Activated T-helper 1 cell treated with anti-CD3 and anti-CD28 coated beads, Interleukin-2, amount 50 U/mL, for 16 hours (primary cell): ENCODE measurements at places on chromosomes 7 and 10.

- no peak for DNase-seq
Measured at GRCh38 chr10:62052276-62052675, 150.8 kb downstream of the ARID5B start.

DNA sequence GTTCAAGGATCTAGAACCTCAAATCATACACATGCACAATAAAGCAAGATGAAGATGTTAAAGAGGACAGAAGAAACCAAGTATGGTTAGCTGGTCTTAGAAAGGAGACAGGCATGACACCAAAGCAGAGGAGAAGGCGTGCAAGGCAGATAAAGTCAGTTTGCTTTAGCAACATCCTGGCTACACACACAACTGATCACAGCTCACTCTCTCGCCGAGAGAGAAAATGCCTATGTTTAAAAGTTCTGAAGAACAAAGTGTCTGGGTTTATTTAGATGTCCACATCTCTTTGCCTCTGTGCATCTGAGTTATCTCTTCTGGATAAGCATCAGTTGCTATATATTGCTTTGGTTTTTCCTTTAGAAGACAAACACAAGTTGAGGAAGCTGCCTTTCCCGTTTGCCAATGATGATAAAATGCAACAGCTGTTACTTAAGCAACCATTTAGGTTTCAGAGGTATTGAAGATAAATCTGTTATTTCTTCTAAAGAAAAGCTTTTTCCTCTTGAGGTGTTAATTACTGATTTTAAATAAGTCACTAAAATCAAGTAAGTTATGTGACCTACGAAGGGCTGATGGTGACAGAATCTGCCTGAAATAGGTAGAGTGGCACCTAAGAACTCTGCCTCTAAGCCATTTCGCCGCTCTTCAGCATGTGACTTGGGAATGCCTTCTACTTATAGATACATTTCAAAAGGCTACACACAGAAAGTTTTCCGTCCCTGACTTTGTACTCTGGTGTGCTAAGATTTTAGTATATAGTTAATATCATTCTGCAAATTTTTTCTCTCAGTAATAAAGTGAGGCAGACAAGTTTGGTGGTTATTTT, 146.2 kb upstream of the ASAH2 start:
- DNase-seq, result no peak

DNA sequence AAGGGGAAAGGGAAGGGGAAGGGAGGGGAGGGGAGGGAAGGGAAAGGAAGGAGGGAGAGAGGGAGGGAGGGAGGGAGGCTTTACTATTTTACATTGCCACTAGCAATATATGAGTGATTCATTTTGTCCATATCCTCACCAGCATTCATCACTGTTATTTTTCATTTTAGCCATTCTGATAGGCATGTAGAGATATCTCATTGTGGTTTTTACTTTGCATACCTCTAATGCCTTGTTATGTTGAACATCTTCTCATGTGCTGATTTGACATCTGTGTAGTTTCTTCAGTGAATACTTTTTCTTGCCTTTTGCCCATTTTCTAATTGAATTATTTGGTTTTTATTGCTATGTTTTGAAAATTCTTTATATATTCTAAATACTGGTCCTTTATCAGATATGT, 52.7 kb downstream of the GCC1 start:
- DNase-seq, result no peak

DNA sequence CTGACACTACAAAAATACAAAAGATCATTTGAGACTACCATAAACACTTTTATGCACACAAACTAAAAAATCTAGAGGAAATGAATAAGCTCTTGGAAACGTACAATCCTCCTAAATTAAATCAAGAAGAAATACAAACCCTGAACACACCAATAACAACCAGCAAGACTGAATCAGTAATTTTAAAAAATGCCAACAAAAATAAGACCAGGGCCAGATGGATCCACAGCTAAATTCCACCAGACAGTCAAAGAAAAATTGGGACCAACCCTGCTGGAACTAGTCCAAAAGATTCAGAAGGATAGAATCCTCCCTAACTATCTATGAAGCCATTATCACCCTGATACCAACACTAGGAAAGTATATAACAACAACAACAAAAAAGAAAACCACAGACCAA, 277.4 kb downstream of the AGMO start:
- DNase-seq, result no peak

DNA sequence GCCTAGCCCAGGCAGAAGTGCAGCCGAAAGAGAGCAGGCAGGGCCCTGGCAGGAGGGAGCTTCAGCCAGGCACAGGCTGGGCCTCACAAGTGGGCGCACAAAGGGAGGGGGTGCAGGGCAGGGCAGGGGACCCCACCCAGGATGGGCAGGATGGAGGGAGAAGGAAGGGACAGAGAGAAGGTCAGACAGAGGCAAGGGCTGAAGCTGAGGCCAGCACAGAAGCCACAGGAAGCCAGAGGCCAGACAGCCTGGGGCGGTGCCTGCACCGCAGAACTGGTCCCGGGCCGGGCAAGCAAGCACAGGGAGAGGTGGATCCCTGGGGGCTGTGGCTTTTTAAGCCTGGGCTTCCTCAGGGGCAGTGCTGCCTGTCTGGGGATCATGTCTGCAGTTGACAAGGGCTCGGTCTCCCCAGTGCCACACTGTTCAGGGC, 16.7 kb downstream of the NOS3 start:
- no peak for DNase-seq

GRCh38 chr7:134453518-134453917, 5.4 kb downstream of the AKR1B1 start:
- no peak for DNase-seq

- no peak for DNase-seq
Measured at GRCh38 chr7:30304177-30304884, 19.9 kb downstream of the ZNRF2 start.

DNA sequence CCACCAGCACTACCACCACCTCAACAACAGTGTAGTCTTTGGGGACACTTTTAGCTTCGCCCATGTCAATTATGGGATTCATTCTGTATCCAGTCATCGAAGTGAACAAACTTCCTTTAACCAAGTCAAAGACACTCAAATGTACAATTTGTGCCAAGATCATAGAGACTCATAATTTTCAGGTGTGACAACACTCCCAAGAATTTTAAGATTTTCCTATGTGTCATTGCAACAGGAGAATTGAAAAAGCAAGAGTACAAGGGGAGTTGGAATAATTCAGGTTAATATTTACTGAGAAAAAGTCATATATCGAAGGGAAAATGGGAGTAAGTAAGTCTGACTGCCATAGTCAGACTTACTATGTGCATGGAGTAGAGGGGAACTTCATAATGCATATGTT, 26.2 kb downstream of the PON1 start:
- DNase-seq, result no peak

- no peak for DNase-seq
Measured at GRCh38 chr10:116974456-116975005, 30.5 kb downstream of the SHTN1 start.

- no peak for DNase-seq
Measured at GRCh38 chr7:27784399-27785053, 44.6 kb downstream of the TAX1BP1 start.

DNA sequence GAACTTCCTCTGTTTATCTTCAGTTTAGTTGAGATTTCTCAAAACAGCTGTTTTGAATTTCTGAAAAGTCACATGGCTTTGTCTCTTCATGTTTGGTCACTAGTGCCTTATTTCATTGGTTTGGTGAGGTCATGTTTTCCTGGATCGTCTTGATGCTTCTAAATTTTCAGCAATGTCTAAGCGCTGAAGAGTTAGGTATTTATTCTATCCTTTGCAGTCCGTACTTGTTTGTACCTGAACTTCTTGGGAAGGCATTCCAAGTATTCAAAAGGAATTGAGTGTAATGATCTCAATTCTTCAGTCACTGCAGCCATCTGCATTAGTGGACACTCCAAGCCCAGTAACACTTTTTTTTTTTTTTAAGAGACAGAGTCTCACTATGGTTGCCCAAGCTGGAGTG, 67.7 kb downstream of the HERC4 start:
- DNase-seq, result no peak

GRCh38 chr10:131311661-131312477, at the start of gene TCERG1L:
TSS of gene TCERG1L (minus strand) at chr10:131311721. CDS start at chr10:131311635, 86 bp downstream.
- no peak for DNase-seq

DNA sequence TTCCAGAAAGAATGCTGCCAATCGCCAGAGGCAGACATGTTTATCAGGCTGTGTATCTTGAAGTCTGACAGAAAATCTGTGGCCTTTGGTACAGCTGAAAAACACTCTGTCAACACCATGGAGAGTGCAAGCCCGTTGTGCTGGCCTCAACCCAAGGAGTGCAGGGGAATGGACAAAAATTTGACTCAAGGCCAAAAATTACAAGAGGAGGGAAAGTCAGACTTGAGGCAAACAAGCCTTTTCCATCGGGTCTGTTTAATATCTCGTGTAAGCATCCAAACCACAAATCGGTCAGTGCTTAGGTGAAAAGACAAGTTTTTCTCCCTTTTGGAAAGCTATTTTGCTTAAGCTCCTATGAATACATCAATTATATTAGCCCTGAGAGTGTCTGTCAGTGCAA, 305.3 kb upstream of the NFE2L3 start:
- no peak for DNase-seq

DNA sequence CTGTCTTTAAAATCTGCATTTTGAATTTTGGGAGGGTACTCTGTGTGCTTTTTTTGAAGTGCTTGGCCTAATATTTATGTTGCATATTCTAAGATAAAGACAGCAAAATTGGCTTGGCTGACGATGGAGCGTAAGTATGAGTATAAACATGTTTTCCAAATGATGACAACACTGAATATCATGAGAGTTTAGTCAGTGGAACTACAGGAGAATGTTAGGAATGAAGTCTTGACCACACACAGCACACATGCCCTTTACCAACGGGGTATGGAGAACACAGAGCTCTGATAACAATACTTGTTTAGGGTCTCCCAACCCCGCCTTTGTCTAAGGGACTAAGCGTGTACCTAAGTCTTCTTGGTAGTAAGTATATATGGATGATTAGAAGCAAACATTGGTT, 253.9 kb upstream of the FZD8 start:
- DNase-seq, result no peak

- no peak for DNase-seq
Measured at GRCh38 chr7:55775051-55775420, 87.5 kb downstream of the SEPTIN14 start.

DNA sequence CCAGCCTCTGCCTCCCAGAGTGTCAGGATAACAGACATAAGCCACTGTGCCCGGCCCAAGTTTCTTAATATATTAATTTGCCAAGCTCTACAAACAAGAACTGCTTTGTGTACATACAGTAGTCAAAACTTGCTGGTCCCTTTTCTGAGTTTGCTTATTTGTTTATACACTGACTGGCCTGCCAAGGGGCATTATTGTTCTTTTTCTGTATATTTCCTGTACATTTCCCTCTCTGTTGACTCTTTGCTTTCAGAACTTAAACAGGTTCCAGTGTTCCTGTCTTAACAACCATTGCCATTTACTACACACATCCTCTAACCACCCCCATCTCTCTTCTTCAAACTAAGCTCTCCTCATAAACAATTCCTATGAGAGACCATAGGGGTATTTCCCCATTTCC, 61.5 kb upstream of the RPA3 start:
- DNase-seq, result no peak

- no peak for DNase-seq
Measured at GRCh38 chr7:130492523-130493274, 814 bp downstream of the MEST start.
